Neuronal stem cell (in vitro differentiated cells): ENCODE measurements at places on chromosomes 7 and 10.

- DNase-seq = no peak
These were observed 5.8 kb downstream of the H2BK1 start for GRCh38 chr7:151204383-151205032.

- no peak for DNase-seq
These were observed 167.5 kb upstream of the MEOX2 start for GRCh38 chr7:15853832-15854470.

- DNase-seq = no peak
These were observed 45.0 kb downstream of the ESYT2 start for GRCh38 chr7:158784270-158784669.

DNA sequence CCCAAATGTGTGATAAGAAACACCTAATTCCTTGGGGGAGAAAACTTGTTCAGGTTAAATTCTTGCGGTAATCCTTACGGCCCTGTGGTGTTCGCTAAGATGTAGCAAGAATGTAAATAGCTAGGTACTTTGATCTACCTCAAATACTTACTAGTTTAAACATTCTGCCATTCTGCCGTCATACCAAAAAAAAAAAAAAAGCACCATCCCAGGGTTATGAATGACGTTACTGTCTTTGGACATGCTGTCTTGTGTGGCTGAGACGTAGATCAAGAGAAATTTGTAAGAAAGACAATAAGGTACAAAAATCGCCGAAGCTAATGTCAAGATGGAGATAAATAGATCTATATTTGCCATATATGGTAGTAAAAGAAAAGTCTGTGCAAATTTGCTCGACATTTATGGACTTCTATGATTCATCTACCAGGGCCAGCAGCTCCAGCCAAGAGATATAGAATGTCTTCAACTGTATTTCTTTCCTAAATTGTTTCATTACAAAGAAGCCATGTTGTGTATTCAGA, 195.6 kb downstream of the CUX1 start:
- no peak for DNase-seq
